Right hindlimb (tissue), 1 donor: ENCODE measurements at places on chromosomes 12 and 14.

DNA sequence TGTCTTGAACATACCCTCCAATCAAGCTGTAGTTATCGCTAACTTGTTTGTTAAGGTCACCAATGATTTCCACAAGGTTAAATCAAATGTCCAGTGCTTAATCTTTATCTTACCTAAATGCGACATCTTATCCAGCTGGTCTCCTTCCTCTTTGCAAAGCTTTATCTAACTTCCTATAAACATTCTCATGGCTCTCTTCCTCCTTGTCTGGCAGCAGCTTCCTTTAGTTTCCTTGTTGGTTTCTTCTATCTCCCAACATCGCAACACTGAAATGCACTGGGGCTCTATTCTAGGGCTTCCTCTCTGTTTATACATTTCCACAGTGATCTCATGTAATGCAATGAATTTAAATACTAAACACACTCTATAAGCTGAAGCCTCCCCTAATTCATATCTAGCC, 28.7 kb downstream of the UBE2N start:
- no peak for DNase-seq

DNA sequence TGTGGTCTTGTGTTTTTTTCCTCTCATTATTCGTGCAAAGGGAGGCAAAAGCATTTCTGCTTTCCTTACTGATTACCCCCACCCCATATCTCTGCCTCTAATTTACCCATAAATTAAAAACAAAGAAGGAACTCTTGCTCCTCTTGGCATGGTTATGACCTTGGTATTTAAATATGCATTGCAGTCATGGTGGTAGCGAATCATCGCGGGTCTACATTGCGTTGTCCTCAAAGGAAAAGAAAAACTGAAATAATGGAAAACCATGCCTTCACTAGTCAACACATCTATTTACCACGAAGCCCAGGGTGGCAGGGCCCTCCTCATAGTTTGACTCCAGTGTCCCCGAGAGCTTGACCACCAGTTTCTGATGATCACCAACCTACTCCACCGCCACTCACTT, 126.7 kb upstream of the PARP11 start:
- DNase-seq = no peak

DNA sequence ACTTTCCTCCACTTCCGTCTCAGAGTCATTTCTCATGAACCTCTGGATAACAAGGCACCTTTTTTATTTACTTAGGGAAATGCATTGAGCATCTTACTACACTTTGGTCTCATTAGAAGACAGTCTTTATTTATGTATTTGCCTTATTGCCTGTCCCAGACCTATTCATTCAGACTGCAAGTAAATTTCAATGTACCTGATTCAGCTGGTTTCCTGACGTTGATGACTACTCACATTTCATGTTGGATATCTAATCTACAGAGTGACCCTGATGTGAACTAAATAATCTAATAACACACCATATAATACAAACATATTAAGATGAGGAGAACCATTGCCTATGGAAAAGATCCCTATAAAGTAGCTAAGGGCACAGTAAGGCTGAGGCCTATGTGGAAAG, 267.7 kb downstream of the SLC6A15 start:
- DNase-seq = no peak

GRCh38 chr14:69877492-69877891, 1.7 kb upstream of the SMOC1 start:
- DNase-seq = no peak

DNA sequence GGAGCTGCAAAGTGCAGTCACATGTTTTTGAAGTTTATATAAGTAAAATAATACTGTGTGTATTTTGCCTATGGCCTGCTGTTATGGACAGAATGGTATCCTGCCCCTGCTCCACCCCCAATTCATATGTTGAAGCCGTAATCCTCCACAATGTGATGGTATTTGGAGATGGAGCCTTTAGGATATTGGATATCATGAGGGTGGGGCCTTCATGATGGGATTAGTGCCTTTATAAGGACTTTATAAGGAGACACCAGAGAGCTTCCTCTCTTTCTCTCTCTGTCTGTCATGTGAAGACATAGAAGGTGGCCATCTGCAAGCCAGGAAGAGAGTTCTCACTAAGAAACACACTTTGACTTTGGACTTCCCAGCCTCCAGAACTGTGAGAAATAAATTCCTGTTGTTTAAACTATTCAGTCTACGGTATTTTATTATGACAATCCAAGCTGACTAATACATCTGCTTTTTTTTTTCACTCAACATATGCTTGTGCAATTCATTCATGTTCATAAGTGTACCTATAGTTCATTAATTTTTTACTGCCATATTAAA, 3.1 kb upstream of the CHPT1 start:
- DNase-seq = no peak

DNA sequence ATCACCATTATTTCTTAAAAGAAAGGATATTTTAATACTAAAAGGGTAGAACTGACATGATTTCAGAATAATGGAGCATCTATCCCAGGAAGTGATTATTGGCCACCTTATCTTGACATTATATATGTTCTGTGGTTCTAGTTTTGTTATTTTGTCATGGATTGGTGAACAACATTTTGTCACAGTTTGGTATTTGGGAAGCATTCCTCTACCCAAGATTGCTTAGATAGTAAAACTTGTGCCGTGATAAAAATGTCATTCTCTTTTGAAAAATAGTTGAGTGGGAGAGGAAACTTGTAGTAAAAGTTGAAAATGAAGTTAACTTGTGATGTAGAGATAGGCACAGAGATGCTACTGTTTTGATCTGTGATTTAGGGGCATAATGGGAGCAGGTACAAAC, 65.7 kb downstream of the TMX1 start:
- no peak for DNase-seq

DNA sequence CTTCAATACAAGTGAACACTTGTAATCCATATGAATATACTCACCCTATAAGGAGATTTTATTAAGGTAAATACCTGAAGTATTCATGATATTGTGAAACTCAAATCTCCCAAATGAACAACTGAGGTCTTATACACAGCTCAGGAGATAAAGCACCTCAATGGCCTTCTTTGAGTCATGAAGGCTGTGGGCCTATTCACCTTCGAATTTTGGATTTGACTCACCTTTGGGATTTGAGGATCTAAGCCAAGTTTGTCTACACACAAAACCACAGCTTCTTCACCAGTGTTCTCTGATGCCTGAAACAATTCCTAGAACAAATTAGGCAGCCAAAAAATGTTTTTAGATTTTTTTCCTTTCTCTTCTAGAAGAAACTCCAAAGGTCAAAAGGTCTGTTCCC, 194.1 kb downstream of the NUAK1 start:
- no peak for DNase-seq

DNA sequence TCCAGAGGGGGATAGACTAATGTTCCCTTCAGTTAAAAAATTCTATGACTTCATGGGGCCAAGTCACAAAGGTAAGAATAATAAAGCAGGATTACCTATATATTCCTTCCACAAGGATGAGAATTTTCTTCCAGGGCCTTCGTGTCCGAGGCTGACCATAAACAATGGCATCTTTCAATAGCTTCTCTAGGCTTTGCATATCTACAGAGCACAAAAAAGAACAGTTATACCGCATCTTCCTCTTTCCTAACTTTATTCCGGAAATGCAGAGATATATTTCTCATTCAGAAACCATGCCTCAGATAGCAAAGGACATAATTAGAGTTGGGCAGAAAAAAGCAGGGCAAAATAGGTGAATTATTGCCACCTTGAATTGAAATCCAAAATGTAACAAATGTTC, 58.3 kb upstream of the ISM2 start:
- no peak for DNase-seq

GRCh38 chr14:105150026-105150367, 18.6 kb downstream of the JAG2 start:
- peak; percentile 15 for DNase-seq
